ENCODE measurements at places on chromosomes 7 and 10.

DNA sequence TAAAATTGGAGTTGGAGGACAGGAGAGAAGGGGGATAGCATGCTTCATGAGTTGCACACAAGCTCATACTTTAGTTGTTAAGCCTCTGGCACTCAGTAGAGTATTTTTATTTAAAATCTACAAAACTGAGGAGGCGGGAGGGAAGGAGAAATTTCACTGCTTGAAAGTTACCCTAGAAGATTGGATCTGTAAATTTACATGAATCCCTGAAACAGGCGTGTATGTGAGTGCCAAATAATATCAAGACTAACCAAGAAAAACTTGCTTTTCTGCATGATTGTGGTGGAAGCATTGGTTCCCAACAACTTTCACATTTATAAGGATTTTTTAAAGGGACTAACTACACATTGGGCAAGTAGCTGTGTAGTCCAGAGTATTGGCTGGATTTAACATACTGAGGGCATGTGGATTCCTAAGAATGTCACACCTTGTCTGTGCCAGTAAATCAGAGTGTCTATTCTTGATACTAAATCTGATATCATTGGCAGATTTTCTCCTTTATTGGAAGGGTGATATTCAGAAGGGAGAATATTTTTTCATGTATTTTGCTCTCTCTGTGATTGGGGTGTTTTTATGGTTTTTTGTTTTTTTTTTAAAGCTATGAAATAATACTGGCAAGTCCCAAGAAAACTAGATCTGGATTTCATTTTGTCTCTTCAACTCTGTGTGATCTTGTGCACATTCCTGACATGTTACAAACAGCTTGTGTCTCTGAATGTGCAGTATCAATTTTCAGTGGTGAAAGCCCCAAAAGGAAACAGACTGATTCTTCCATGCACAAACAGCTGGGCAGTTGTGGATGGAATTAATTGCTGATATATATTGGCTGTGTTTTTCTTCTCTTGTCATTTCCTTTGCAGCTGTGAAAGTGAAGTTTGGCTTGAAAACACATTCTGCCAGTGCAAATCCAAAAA is 67.2 kb downstream of the ADD3 start:
- no peak for DNase-seq

- peak; percentile 25 for DNase-seq
Observed at GRCh38 chr10:24952707-24953645, 570 bp upstream of the PRTFDC1 start.

GRCh38 chr7:131231381-131232220 is 96.1 kb upstream of the MKLN1 start:
- no peak for DNase-seq

DNA sequence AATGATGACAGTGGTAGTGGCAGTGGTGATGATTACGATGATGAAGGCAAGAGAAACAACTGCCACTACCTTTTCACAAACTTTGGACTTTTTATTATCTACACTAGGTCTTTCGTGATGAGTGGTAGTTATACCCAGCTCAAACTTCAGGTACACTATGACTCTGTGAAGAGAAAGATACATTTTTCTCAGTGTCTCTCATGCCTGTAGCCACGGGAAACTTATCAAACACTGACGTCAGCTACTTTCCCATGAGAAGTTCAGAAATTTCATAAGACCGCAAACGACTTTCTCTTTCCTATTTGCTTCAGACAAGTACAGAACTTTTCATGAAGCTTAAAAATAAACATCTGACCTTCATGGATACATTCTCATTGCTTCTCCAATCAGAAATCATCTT is 57.0 kb downstream of the CALD1 start:
- no peak for DNase-seq

DNA sequence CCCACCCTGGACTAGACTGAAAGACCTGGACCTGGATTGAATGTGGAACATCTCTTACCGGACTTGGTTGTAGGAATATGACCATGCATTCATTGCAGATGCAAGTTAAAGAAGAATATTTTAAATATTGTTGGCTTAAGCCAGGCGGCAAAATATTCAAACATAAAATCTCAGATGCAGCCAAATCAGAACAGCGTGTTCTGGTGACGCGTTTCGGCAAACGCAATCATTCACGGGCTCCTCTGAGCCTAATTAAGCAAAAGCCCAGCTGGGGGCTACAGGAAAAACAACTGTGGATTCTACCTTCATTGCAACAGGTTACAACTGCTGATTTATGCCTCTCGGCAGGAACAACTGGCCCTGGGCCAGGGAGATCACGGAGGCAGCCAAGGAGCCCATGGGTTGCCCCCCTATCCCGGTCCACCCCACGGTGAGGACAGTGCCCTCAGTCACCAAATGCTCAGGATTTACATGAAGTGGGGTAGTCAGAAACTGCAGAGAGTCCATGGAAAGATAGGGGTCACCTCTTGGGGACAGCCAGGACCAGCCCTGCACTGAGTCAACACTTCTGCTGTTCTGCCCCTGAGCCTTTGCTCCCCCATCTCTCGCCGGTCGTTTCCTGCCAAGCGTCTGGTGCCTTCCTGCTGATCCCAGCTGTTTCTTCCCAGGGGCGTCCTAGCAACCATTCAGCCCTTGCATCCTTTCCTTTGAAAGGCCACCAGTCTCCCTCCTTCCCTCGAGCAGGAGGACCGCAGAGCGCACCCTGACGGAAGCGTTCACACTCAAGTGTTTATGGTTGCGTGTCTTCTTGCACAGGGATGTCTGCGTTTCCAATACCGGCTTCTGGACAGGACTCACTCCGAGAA is 64.4 kb upstream of the SFMBT2 start:
- DNase-seq: no peak

GRCh38 chr7:141415999-141416398 is 135.2 kb upstream of the AGK start:
- DNase-seq: no peak

DNA sequence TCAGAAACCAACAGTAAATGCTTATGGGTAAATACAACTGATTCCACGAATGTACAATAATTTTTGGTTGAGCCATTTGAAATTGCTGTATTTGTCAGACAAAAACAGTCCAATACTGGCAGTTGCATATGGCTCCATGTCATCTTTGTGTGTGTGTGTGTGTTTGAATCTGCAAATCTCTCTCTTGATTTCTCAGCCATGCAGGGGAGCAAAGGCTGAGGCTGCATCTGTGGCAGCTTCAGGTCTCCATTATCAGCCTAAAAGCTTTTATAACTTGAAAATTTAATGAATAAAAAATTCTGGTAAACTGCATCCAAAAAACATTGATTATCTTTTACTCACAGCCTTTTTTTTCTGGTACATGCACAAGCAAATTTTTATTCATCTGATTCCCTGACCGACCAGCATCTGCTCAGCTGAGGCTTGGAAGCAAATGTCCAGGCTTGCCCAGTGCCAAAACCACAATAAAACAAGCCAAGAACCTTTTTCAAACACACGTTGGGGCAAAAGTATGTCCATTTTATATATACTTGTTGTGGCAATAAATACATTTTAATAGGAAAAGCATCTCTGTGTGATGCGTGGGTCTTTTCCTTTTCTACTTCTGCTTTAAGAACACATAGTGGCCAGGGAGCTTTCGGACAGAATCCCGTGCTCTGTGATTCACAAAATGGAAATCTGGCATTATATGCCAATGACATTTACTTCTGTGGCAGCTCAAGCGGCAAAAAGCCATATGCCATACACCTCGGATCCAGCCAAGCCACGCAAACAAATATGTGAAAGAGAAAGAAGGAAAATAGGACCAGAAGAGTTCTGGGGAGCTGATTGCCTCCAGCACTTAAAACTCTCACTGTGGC is 275.6 kb upstream of the AOAH start:
- peak; percentile 95 for DNase-seq

DNA sequence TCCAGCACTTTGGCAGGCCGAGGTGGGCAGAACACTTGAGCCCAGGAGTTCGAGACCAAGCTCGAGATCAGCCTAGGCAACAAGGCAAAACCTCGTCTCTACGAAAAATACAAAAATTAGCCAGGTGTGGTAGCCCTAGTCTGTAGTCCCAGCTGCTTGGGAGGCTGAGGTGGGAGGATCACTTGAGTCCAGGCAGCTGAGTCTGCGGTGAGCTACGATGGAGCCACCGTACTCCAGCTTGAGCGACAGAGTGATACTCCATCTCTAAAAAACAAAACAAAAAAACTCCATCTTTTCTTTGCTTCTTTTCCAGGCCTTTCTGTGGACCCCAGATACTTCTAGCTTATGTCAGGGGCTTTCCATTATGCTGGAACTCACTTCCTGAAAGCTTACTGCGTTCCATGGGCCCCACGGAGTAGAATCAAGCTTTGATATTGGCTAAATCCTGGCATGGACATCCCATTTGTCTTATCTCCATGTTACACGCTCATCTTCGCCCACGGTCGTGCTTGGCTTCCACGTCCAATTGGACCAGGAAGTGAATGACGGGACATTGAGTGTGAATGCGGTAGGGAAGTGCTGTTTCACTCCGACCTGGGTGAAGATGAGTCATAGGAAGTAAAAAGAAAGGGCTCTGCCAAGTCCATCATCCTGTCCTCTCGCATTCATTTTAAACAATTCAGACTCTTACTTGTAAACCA is 45.7 kb downstream of the FAM171A1 start:
- no peak for DNase-seq

GRCh38 chr10:86393362-86393761 is 26.8 kb upstream of the GRID1 start:
- no peak for DNase-seq

GRCh38 chr7:3168869-3169268 is 125.2 kb upstream of the CARD11 start:
- no peak for DNase-seq

DNA sequence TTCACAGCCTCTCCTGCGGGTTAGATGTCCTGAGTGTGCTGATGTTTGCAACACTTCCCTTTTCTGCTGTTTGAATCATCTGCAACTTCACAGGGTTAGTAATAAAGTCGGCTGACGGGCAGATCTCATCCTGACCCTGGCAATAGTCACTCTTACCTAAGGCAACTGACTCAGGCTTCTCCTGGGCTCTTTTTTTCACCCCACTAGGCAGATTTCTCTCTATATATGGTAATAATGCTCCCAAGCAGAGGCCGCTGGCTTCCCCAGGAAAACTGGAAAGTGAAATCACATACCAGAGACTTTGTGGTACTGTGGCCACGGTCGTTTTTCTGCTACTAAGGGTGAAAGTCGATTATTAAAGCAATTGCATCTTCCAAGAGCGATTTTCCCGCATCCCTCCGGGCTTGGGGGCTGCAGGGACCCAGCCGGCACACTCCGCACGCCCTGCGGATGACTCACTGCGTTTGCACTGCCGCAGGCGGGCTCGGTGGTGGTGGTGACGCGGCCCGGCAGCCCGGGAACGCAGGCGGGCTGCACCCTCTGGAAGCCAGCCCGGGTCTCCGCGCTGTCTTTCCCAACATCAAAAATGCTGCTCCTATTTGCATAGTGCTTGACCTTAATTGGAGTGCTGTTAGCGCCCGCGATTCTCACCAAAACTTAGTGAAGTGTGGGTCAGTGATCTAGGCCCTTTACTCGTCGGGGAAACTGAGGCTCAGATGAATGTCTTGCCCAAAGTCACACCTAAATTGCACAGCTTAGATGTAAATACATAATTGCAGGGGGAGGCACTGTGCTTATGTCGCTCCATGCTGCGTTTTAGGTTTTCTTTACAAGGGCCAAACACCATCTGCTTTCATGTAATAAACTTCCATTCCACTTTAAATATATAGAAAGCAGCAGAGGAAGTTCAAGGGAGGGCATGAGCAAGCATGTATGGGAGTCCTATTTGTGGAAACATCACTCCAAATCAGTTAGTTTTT is 47.6 kb upstream of the ITGB1 start:
- DNase-seq: no peak

DNA sequence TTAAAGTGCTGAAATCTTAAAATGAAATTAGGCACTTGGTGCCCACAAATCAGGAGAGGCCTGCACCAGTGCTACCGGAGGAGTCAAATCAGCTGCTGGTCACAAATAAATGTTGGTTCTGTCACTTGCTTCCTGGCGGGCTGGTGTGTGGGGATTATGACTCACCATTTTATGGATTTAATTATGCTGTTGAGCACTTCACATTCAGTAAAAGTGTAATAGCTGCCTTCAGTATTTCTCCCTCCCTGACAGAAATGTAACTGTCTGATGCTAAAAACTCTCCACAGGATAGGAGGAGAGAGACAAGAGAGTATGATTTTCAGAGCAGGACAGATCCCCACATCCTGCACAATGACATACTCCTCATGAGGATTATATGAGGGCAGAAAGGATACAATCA is 186.0 kb downstream of the JAZF1 start:
- DNase-seq: peak; percentile 20

DNA sequence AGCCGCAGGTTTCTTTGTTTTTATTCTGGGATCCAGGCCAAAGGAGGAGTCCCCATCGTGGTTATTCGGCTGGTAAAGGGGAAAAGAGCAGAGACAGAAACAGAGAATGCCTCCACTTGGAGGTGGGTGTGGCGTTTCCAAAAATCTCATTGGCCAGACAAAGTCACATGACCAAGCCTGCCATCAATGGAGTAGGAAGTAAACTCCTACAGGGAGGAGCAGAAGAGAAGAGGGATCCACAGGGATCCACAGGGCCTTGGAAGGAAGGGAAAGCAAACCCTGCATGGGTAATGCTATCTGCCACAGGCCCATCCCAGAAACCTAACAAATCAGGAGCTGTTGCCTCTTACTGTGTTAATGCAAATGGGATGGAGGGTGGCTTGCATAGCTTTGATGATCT is 425.7 kb upstream of the GALNT17 start:
- no peak for DNase-seq

GRCh38 chr7:111780527-111780926 is 218.2 kb upstream of the IMMP2L start:
- no peak for DNase-seq

DNA sequence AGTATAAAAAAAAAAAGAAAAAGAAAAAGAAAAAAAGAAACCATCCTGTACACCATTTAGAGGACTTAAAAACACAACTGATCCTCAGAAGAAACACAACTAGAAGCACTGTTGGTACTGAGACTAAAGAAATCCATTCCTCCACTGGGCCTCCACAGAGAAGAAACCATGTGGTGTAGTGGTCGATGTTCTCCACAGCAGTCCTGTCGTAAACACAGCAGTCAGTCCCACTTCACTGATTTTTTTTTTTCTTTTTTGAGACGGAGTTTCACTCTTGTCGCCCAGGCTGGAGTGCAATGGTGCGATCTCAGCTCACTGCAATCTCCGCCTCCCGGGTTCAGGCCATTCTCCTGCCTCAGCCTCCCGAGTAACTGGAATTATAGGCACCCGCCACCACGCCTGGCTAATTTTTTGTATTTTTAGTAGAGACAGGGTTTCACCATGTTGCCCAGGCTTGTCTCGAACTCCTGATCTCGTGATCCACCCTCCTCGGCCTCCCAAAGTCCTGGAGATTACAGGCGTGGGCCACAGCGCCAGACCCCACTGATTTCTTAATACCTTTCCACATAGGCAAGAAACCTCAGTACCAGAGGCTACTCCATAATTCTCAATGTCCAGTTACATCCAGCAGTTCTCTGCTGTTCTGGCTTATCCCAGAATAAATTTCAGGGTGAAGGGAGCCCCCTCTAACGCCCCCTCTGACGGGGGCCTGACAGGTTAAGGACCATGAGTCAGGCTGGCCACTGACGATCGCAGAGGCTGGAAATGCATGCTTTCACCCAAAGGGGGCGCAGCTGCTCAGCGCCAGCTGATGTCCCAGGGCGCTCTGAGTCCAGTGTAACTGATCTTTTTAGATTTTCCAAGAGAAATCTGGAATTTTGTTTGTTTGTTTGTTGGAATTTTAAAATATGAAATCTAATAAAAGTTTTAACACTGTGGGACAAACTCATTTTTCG is 24.8 kb upstream of the FFAR4 start:
- no peak for DNase-seq

Measured in NCI-H446 treated with DMSO at 0.1 percent for 48 hours (cell line).